Posterior vena cava (tissue), 2 donors: ENCODE measurements at places on chromosomes 11 and 22. TPM values are rescaled to one million over a fixed set of nuclear protein-coding genes. Genes with fewer than 3 reads are reported as not detected.

DNA sequence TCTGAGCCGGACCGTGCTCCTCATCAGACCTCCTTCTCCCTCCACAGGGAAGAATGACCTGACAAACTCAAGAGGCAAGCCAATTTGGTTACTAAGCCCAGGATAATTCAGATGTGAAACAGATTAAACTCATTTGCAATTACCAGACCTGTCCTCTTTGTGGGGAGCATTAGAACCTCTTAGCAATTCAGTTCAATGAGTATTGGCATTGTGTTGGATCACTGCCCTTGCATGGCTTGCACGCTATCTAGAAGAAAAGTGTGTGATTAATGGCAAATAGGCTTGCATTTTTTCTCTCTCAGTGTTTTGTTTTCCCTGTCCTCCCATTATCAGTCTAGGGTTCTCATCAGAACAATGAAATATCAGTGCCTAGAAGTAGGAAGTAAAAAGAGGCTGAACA is 365.6 kb downstream of the OPCML start:
- DNase-seq = no peak

Gene RAB36
- 5.1 TPM for total RNA-seq

DNA sequence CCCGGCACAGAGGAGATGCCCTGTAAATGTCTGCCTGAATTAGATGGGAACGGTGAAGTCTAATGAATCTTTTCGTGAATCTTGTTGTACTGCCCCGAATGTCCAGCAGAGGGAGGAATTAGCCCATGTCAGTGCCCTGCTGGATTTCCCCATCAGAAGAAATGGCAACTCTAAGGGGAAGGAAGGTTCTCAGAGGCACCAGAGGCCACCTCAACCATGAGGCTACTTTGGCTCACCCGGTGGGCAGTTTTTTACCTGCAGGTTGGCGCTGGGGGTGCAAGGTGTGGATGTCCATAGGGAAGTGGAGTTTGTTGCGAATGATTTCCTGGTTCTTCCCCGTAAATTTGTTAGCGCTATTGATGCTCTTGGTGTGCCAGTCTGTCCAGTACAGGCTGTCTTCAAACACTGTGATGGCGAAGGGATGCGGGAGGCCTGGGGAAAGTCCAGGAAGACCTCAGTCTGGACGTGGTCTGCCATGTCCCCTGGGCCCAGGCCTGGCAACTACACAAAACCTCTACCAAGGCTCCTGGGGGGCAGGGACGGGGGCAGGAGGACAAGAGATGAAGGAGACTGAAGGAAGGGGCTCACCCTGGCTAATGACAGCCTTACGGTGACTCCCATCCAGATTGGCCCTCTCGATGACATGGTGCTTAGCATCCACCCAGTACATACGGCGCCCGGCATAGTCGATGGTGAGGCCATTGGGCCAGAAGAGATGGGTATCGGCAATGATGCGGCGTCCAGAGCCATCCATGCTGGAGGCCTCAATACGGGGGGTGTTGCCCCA is 28.5 kb downstream of the LRP4 start:
- DNase-seq = peak; percentile 77

Gene MAPK11
- 11.6 TPM for total RNA-seq
